GM12892 (cell line): ENCODE measurements at places on chromosomes 11 and 22.

DNA sequence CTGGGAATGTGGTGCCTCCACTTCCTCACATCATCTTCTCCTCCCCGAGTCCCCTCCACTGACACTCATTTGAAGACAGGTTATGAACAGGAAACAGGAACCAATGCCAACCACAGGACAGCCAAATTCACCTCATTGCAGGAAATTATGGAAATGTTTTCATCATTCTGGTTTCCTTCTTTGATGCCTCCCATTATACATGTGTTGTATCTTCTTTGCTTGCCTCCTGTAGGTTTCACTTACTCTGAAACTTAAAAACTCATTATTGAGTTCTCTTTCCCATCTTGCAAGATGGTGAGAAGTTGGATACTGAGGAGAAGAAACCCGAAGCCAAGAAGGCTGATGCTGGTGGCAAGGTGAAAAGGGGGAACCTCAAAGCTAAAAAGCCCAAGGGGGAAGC is 108.5 kb downstream of the PHF21B start:
- DNase-seq = no peak

- DNase-seq = no peak
Measured at GRCh38 chr11:113241636-113242054, 72.7 kb upstream of the TTC12 start.

GRCh38 chr22:50276143-50276542 is 6.0 kb upstream of the MAPK11 start:
- DNase-seq = peak; percentile 80

DNA sequence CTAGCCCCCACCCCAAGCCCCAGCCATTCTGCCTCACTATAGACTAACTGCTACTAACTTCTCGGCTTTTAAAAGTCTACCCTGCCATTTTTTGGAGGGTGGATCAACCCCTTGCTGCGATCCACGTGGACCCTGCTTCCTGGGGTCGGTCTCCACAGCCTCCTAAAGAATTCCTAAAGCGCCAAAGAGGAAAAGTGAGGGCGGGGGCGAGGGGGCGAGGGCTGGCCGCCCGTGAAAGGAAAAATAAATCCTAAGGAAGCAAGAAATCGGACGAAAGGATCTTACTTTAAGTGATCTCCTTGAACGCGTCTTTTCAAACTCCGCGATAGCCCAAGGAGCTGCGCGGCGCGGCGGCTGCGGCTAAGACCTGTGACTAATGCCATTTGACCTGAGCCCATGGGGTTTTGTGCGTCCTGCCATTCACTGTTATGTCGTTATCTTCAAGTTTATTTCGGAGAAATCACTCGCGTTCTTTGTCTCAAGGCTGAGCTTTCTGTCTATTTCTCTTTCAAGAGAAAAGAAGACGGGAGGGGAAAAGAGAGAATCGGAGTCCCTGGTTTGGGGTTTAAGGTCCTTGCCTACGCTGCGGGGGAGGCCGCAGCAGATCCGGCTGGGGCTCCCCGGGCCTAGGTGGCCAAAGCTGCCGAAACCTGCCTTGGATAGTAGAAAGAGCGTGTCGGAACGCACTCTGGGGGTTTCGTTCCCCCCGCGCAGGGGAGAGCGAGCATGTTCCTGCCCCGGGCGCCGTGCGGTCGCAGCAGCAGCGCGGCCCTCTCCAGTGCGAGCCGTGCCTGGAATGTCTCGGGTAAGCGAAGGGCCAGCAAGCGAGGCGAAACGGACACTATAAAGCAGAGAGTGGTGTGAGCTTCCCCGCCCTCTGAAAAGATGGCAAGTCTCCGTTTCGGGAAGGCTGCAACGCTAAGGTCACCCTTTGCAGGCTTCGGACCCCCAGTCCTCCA is 2.8 kb upstream of the DBX1 start:
- DNase-seq = no peak

DNA sequence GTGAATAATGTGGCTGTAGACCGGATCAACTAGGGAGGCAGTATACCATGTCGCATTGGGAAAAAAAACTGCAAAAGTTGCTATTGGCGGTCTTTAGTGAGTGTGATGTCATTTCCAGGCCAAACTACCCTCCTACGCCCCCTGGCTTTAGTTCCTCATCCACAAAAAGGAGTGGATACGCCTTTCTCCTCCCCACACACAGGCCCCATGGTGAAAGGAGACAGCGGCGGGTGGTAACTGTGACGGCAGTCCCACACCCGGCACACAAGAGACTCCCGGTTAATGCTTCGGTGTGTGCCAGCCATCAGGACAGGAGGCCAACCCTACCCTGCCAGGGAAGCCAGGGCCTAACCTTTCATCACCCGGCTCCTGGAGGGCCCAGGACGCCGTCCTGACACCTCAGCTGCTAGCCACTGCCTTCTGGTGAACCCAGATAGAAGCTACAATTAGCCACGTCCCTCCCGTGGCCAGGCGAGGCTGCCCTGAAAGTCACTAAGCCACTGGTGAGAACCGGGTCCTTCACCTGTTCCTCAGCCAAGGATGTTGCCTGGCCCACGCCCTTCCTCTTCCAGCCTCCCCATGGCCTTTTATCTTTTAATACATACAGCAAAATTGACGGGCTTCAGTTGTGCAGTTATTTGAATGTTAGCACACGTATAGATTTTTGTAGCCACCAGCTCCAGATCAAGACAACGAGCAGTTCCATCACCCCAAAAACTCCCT is 10.8 kb downstream of the TP53I11 start:
- no peak for DNase-seq

GRCh38 chr11:2790568-2790921 is 90.8 kb upstream of the KCNQ1OT1 start:
- DNase-seq = no peak

GRCh38 chr11:90465553-90465952 is 242.7 kb upstream of the CHORDC1 start:
- no peak for DNase-seq

DNA sequence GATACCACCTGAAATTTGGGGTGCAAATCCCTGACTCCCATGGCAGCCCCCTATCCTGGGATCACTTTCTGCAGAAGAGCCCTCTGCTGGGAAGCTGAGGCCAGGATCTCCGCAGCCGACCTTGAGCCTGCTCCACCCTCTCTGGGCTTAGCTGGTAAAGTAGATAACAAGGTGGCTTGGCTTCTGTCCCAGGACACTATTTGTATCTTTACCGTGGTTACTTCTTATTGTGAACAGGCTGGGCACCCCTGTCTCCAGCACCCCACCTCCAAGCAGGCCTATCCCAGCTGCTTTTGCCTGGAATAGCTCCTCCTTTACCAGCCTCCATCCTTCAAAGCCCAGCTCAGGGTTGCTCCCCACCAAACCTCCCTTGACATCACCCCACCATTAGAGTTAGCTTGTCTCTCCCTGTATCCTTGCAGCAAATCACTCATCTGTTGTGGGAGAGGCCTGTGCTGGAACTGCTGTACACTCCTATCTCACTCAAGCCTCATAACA is 35.2 kb upstream of the P2RY2 start:
- DNase-seq = no peak

GRCh38 chr22:25201557-25202273 is 2.1 kb downstream of the CRYBB3 start:
- DNase-seq = no peak

DNA sequence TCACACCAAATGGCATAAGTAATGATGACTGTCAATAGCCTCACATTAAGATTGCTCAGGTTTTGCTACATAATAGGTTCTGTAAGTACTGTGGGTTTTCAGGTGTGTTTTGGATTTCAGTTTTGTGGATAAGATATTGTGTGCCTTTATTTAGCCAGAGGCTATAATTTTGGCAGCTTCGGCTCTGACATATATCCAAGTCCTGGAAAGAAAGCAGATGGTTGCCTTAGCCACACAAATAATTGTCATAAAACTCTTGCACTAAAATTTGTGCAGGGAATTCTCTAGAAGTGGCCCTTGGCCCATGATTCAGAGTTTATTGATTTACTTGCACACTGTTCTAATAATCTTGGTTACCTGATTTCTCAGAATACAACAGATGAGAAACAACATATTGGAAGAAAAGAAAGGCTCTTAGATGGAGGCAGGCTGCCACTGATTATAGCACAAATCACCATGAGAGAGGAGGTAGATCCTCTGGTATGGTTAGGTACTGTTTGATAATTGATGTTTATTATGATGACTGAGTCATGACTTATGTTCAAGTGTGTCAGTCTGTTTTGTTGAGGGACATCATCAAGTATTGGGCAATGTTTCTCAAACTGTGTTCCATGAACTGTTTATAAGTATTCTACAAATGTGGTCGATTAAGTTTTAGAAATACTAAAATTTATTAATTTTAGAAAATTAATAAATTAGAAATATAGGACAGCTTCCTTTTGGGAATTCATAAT is 9.6 kb downstream of the REXO2 start:
- no peak for DNase-seq

DNA sequence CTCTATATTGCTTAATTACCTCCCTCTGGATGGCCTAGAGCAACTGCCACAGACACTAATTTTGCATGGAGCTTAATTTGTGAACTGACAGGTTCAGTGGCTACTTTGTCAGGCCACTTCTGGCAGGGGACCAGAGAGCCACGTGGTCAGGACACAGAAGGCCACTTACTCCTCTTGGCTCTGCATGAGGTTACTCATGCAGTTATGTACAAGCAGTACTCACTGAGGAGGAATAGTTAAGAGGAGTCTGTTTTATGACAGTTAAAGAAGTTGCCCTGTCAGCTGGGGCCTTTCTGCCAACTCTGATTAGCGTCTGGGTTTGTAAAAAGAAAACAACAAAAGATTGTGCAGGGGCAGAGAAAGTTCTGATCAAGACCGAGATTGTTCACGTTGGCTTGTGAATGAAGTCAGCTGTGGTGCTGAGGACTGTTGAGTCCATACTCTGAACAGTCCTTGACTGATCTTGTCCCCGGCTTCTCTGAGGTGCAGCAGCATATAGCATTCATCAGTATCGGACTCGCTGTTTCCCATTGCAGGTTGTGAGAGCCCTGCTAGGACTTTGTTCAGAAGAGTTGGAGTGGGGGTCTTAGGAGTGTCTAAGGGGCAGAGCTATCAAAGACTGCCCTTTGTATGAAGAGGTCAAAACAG is 41.4 kb downstream of the PPFIBP2 start:
- DNase-seq = no peak

DNA sequence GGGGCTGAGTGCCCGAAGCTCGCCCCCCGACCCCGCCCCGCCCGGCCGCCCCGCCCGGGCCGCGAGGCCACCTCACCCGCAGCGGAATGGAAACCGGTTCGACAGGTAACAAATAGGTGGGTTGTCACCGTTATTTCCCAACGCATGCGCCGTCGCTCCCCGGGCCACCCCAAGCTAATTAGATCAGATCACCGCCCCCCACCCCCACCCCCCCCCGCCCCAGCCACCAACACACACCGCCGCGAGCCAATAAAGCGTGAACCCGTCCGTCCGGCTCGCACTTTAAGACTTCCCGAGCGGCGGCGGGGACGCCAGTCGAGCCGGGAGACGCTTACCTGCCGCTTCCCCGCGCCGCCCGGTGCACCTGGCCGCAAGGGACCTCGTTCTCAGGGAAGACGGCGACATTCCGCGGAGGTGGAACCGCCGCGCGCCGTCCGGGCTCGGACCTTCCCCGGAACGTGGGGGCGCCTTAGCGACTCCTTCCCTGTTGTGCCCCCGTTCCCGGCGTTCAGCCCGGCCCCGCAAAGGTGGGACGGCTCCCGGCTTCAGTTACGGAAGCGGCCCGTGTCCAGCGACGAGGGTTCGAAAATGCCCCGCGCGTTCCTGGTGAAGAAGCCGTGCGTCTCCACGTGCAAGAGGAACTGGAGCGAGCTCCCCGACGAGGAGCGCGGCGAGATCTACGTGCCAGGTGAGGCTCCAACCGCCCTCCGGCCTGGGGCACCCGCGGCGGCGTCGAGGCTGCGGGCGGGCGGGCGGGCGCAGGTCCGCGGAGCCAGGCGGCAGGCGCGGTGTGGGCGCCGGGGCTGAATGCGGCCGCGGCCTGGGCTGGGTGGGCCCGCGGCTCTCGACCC is at the start of gene OVOL1:
TSS of gene OVOL1 (plus strand) at position 278 of the 851 bp plus-strand sequence. CDS start at position 589, 311 bp downstream.
- DNase-seq = no peak

- no peak for DNase-seq
Measured at GRCh38 chr11:115080923-115081680, 402.8 kb downstream of the NXPE2 start.

GRCh38 chr22:39434721-39435120 is 22.1 kb upstream of the MGAT3 start:
- DNase-seq = no peak

DNA sequence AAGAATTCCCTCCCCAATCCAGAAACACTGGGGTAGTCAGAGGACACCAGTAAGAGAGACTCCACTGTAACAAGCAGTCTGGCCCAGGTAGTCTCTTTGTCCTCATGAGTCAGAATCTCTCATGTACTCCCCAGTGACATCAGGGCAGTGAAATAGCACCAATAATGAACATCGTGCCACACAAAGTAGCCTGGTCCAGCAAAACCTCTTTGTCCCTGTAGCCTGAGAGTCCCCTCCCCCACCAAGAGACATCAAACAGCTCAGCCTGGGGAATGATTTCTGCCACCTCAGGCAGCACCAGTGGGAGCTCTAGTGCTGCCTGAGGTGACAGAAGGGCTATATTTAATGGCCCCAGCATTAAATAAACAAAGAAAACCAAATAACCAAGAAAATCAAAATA is 88.1 kb downstream of the SBF2 start:
- no peak for DNase-seq

DNA sequence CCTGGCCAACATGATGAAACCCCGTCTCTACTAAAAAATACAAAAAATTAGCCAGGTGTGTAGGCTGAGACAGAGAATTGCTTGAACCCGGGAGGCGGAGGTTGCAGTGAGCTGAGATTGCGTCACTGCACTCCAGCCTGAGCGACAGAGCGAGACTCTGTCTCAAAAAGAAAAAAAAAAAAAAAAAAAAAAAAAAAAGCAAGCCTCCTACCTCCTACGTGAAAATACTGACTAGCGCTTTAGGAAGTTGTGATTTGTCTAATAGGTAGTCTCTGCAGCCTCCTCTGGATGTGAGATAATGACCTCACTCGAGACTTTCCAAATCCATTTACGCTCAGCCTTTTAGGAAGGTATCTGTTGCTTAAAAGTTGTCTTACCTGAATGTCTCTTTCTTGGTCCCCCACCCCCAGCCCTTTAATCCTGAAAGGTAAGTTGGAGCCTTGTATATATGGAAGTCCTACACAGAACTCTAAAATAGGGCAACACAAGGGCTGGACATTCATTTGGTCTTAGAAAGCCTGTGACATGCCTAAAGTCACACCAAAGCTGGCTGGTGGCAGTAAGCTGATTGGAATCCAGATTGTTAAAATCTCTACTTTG is 5.5 kb downstream of the SEPTIN3 start:
- no peak for DNase-seq

DNA sequence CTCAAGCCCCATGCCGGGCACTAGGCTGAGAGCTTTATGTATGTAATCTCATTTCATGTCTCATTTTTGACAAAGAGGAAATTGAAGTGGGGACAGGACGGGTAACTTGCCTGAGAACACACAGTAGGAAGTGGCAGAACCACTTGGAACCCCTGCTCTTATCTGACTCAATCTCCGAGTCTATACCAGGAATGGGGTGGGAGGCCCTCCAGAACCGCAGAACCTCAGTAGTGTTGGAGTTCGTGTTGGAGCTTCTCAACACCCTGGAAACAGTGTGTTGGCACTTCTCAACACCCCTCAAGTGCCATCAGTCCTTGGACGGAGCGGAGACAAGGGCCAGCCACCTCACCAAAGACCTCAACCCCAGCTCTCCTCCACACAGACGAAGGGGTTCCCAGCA is 38.8 kb upstream of the POLA2 start:
- no peak for DNase-seq
